ENCODE measurements at places on chromosomes 4 and X.

DNA sequence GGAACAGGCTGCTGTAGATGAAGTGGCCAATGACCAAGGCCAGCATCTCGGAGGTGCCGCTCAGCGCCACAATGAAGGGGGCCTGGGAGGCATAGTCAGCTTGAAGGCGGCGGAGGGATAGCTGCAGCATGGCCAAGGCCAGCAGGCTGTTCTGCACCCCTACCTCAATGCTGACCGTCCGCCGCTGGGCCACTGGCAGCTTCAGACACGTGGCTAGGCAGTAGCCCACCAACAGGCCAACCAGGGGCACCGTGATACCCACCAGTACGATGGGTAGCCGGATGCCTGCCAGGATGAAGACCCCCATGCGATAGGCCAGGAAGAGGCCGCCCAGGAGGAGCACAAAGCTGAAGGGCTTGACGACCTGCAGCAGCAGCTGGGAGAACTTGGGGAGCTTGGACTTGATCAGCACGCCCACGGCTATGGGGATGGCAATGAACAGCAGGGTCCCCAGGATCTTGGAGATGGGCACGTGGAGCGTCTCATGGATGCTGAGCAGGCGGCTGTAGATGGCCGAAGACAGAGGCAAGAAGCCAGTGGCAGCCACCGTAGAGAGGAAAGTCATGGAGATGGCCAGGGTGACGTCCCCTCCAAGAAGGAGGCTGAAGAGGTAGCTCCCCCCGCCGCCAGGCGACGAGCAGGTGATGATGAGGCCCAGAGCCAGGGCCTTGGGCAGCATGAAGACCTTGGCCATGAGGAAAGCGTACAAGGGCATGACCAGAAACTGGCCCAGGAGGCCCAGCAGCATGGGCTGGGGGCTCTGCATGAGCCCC, 1.3 kb upstream of the UBL4A start:
- DNase-seq = no peak

- DNase-seq = no peak
Observed at GRCh38 chr4:167185465-167185864, 48.8 kb downstream of the SPOCK3 start.

- DNase-seq = no peak
Observed at GRCh38 chr4:182427554-182427953, 184.4 kb downstream of the TENM3 start.

GRCh38 chr4:7055990-7056325, 11.9 kb downstream of the GRPEL1 start:
- DNase-seq = no peak

DNA sequence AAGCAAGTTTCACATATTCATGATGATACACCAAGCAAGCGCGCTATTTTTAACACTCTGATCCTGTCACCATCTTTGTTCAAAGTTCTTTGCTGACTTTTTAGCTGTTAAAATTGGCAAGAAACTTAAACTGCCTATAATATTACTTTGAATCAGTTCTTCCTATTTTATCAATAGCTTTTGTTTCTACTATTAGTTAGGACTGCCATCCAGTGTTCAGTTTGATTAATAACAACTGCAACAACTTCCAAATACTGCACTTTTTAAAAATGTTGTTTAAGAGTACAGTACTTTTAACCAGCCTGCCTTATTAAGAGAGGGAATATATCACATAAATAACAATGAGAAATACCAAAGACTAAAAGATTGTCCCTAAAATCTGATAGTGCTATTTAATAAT, 614.3 kb downstream of the FAM133A start:
- no peak for DNase-seq

DNA sequence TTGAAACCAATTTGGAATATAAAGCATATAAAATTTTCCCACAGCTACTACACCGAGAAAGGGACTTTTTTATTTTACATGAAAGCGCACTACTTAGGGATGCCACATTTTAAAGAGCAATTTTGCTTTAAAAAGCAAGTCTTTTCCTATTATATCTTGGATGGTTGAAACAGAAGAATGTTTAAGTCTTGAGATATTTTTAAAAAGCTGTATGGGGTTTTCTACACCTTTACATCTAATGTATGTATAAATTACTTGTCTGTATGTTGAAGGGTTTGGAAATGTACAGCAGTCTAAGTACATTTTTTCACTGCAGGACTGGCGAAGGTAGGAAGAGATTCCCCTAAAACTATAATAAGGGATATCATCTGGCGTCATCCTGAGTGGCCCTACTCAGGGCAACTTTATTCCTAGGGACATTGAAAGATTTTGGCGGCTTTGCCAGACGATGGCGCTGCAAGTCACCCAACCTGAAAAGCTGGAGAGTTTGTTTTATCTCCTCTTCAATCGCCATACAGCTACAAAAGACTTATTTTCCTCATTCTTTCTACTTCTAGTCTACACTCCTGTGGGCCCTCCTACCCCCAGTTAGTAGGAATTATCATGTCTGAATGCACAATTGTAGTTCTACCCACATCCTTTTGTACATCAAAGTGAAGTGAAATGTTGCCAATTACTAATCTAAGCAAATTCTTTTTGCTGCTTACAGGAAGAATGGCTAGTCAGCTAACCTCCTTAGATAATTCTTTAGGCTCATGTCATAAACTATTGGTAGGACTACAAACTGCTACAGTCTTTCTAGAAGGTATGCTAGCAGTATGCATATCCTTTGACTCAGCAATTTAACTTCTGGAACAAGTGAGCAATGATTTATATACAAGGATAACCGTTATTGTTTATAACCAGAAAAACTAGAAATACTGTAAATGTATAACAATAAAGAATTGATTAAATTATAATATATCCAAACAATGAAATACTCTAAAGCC, 782 bp upstream of the NEK1 start:
- peak; percentile 78 for DNase-seq
